ENCODE measurements at places on chromosomes 7 and 10. TPM values are rescaled to one million over a fixed set of nuclear protein-coding genes. Genes with fewer than 3 reads are reported as not detected.

CCL26 gene
- total RNA-seq = not detected

REPIN1 gene
- 146 TPM for total RNA-seq

PVRIG gene
- not detected for total RNA-seq

SPDYE8 gene
- total RNA-seq = not detected

CFAP43 gene
- total RNA-seq = not detected

TCF7L2 gene
- total RNA-seq = 4.3 TPM

GRCh38 chr7:73314271-73314670 is 5.6 kb upstream of the NSUN5 start:
- no peak for DNase-seq

DNA sequence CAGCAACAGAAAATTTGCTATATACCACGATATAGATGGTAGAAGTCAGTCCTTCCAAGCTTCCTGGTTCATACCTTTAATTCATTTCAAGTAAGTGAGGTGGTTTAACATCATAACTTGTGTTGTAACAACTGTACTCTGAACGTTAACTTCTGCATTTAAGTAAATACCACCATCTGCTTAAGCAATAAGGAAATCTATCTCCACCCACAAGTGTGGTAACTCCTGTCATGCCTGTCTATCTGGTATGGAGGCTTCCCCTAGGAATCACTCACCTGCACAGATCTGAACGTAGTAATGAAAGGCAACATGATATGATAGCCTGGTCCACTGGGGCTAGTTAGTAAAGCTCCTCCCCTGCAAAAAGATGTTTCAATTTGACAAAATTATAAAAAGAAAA is 2.3 kb downstream of the ERLIN1 start:
- DNase-seq = no peak

DNA sequence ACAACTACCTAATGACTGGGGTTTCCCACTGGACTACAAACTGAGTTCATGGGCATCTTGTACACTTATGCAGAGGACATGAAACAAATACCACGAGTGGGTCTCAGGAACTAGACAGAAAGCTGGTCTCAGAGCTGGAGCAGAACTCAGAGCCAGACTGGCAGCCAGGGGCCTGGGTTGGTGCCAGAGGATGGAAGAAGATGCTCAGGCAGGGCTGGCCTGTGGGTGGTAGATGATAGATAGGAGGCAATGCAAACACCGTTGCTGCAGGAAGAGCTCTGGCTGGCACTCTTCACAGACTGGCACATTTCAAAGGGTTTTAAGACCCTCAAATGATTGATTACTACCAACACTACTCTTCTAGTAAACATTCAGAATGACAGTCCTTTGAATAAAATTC is 28.8 kb downstream of the ENO4 start:
- no peak for DNase-seq

DNA sequence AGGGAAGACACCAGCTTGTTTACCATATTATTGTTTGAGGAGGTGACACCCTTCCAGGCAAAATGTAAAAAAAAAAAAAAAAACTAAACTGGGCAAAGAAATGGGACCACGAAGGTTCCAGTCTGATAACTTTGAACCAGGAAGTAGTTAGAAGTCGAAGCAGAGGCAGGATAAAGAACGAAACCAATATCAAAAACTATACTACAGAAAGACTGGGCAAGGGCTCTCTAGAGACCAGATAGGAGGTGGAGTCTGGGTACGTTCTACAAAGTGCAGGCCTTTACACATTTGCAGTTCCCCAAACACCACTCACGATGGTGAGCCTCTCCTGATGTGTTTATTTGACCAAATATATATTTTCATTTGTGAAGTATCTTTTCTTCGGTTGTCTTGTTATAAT is 125.7 kb upstream of the CDK1 start:
- no peak for DNase-seq

GRCh38 chr7:137633133-137633532 is 213.6 kb downstream of the DGKI start:
- no peak for DNase-seq

DNA sequence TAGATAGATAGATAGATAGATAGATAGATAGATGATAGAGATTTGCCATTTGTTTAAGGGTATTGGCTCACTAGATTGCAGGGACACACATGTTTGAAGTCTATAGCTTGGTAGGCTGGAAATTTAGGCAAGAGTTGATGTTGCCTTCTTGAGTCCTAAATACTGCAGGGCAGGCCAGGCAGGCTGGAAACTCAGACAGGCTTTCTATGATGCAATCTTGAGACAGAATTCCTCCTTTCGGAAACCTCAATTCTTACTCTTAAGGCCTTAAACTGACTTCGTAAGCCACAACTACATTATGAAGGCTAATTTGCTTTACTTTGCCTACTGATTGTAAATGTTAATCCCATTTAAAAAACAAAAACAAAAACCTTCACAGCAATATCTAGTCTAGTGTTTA is 322.9 kb upstream of the AKR1E2 start:
- DNase-seq = no peak

DNA sequence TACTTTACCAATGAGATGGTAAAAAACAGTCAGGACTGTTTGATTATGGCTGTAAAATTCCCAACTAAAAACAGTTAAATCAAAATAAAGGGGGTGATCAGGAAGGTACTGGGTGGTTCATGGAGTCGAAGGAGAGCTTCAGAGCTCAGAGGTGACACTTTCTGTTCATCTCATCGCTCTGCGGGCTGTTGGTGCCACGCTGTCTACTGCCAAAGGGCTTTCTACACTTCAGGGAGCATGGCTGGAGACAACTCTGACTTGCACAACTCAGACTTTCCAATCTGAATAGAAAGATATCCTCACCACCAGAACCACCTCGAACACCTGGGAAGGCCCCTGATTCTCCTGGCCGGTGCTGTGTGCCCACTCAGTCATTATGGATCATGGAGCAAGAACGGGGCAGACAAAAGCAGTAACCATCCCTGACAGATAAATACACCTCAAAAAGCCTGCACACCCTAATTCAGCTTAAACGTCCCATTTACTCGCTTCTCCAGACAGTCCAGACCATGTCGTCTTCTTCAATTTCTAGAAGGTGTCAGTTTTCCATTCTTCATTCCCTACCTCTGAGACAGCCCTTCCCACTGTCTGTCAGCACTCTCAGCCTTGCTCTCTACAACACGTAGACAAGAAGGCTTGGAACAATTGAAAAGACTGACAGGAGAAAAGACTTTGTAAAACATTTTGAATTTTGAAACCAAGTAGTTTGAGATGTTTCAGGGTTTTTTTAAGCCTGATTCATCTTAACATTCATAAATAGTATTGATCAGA is 348.7 kb upstream of the NFE2L3 start:
- DNase-seq = no peak

DNA sequence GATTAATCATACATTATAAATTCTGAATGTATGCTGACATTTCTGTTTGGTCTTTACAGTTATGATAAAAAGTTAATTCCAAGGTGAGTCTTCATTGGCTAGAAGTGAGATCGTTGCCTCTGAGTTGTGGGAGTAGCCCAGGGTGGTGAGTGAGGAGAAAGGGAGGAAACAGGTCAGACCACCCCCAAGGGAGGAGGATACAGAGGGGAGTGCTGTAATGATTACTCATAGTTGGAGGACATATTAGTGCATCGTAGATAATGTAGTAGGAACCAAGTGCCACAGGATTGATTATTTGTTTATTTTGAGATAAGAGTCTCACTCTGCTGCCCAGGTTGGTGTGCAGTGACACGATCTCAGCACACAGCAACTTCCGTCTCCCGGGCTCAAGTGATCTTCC is 672.2 kb downstream of the INHBA start:
- DNase-seq = no peak

GRCh38 chr10:22537810-22538209 is 176.6 kb downstream of the PIP4K2A start:
- DNase-seq = no peak

DNA sequence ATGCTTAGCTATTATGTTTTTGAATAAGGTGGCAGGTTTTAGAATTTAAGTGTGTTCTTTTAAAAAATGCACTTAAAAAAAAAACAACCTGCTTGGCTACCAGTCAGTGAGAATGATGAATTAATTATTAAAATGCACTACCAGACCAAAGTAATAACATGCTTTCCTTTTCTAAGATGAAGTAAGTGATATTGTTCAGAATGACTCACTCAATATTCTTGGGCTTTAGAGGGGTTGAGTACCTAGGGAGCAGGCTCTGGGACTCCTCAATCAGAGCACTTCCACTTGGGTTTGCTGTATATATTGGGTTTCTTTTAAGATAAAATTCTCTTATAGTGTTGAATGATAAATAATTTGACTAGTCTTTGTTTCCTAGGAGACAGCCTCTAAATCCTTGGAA is 8.6 kb downstream of the STAM start:
- DNase-seq = no peak

GRCh38 chr7:32088451-32088881 is 18.3 kb upstream of the PDE1C start:
- DNase-seq = no peak

DNA sequence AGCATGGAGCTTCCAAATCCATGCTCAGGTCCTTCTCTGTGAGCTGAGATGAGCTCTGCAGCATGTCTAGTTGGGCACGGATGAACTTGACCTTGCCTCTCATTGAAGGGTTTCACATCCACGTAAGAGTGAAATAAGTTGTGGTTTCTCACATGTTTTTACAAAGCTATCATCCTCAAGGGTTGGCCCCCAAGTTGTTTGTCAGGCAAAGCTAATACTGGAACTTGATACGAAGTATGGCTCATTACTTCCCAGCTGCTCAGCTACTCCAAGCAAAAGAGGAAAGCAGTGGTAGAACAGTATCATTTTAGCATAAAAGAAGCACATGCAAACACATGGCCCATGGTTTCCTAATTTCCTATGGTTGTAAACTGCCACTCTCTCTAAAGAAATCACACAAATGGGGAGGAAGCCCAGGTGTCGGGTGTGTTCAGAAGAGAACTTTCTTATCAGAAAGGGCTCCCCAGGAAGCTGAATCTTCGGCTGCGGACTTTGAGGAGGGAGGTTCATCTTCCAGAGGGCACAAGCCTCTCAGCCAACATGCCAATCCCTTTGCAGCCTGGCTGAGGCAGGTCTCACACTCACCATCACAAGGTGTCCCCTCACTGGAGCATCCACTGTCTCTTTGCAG is 45.3 kb downstream of the PDLIM1 start:
- no peak for DNase-seq

DNA sequence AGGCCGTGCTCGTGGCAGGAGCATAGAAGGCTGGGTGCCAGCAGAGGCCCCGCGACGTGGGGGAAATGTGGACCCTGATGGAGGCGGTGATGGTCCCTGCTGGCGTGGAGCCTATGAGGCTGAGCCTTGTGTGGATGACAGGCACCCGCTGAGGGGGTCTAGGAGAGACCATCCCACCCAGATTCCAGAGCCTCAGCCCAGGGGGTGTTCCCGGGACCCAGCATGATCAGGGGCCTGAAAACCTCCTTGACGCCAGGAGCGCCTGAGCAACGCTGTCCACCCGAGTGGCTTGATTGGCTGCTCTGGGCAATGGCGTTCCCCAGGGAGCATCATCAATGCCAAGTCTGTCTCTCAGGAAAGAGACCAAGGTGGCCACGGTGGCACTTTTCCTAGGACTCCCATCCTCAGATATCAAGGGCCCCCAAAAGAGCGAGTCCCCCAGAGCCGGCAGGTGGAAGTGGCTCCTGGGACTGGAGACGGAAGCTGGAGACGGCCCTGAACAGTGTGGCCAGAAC is 61.1 kb downstream of the PWWP2B start:
- DNase-seq = no peak

GRCh38 chr7:2185715-2186114 is 47.0 kb downstream of the MAD1L1 start:
- DNase-seq = no peak

- no peak for DNase-seq
These were observed 98.2 kb downstream of the PCDH15 start for GRCh38 chr10:54702583-54703485.

GRCh38 chr7:45709168-45710042 is 135.2 kb downstream of the ADCY1 start:
- peak; percentile 79 for DNase-seq

DNA sequence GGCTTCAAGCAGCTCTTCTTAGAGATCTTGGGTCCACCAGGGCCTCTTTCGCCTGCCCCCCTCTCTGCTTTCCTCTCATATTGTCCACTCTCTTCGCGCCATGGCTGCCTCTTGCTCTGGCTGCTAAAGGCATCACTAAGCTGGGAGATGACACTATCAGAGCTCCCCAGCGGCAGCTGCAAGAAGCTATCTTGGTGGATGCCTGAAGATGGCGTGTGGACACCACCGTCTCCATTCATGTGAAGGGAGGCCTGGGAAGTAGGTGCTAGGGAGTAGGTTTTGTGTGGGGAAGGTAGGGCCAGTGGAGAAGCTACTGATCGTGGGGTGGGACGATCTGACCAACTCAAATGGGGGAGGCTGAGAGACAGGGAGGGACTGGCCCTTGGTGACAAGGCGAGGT is 45.9 kb upstream of the PDLIM1 start:
- DNase-seq = no peak

- DNase-seq = no peak
These were observed 25.0 kb downstream of the RGS10 start for GRCh38 chr10:119517235-119518141.

DNA sequence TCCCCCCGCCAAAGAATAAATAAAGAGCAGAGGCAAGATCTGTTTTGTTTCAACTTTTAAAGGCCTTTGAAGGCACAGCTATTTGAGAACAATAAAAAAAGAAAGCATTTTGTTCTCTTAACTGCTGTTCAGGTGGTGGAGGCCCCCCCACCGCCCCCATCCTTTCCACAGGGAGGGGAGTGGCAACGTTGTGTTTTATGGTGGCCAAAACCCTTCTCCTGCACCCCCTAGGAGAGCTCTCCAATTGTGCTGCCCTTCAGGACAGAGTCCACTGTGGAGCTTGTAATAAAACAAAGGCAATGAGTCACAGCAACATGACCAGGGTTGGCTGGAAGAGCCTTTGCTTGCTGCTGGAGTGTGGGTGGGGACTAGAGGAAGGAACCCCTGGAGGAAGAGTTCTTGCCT is 987.9 kb downstream of the KCNMA1 start:
- DNase-seq = no peak

- DNase-seq = no peak
These were observed 239.0 kb upstream of the PHYHIPL start for GRCh38 chr10:58937423-58937822.

DNA sequence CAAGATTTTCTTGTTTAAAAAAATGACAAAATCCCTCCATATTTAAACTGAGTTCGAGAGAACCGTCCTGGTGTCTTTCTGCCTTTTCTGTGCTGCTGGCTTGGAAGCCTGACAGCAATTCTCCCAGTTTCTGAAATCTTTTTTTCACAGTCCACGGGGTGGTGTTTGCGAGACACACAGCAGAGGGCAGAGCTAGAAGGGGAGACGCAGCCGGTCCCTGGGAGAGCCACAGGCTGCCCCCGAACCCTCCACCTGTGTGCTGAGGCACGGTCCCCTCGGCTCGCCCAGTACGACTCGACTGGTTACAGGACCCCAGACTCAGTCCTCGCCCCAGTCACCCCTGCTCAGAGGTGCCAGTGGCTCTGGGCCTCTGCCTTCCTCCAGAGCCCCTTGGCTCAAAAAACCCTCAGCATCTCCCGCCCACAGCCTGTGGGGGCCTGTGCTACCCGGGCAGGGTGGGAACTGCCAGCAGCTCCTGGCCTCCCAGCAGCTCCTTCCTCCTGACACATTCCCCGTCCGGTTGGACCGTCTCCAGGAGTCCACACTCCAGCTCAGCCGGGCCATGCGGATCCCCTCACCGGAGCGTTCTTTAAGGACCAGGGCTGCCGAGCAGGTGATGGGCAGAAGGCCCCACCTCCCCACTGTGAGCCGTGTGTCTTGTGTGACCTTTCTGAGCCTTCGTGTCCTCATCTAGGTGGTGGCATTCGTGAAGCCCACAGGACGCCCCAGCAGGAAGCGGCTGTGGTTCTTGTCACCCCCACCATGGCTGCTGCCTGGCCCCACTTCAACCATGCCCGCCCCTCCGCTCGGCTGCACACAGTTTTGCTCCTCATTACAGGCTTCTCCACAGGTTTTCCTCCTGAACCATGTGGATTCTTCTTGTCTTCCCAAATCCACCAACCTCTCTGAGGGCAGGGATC is 52.3 kb upstream of the EN2 start:
- DNase-seq = no peak

Measured in psoas muscle (tissue), 8 donors.